ENCODE measurements at places on chromosomes 1 and 21.

DNA sequence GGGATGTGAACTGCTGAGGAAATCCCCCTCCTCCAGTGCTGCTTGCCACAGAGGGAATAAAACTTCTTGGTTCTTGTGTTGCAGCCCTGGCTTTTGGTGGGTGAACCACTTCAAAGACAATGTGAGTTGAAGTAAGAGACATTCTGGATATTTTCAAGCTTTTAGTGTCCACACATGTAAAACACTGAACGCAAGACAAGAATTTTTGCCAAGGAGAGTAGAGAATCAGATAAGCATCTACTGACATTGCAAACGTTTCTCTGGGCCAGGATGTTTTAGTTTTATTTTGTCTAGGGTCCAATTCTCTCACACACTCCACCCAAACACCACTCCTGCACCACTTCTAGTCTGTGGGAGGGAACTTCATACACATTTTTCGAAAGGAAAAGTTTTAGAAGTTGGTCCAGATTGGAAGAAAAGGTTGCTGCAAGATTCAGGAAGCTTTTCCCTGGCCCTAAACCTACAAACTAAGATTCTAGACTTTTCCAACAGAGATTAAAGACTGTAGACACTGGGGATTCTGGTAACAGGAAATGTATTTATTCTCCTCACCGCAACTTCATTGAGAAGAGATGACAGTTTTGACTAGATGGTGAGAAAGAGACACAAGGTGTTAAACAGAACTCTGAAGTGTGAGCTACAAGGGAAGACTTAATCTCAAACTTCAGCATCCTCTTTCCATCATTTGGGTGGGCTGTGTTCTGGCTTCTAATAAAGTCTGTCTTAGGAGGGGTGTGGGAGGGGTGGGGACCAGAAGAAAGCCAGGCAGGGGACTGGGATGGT lies 16.1 kb downstream of the FASLG start:
- DNase-seq = no peak

DNA sequence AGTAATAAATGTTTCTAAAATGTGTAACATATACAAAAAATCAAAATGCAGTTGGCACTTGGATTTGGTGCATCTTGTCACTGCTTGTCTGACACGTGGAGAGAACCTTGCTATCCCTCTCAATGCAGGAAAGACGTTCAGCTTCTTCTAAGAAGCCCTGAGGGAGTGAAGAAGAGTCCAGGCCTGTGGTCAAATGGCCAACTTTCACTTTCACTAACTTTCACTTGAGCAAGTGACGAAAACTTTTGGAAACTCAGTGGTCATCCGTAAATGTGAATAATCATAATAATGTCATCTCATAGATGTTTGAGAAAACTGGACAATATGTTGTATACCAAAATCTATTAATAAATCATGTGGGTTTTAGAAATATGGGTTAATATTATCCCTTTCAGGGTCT lies 61.9 kb downstream of the ERG start:
- no peak for DNase-seq

GRCh38 chr1:150917387-150917786 lies 8.8 kb upstream of the SETDB1 start:
- DNase-seq = no peak

GRCh38 chr1:152141971-152142584 lies 16.9 kb downstream of the RPTN start:
- no peak for DNase-seq

DNA sequence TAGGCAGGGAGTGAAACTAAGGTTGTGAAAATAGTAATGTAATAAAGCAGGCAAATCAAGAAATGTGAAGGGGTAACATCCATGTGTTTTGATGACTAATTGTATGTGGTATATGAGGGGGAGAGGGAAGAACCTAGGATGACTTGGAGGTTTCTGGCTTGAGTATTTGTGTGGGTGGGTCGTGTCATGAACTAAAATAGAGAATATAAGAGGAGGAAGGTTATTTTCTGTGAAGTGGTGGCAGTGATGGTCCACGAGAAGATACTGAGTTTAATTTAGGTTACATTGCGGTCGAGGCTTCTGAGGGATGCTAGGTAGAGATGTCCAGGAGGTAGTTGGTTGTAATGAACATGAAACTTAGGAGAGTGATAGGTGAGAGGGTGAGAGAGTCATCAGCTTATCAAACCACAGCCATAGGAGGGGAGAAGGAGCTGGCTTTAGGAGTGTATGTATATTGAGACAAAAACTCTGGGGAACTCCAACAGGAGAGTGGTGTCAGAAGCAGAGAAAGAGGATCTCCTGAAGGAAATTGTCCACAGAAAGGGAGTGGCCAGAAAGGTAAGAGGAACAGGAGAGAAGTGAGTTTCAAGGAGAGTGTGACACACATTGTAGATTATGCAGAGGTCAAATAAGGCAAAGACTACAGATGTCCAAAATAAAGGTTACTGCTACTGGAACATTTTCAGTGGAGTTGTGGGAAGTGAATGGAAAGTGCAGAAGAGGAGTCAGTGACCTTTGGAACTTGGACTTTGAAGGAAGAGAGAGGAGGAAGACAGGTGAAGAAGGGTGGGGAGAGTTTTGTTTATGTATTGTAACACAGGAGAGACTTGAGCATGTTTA lies 89.0 kb upstream of the MACF1 start:
- no peak for DNase-seq

DNA sequence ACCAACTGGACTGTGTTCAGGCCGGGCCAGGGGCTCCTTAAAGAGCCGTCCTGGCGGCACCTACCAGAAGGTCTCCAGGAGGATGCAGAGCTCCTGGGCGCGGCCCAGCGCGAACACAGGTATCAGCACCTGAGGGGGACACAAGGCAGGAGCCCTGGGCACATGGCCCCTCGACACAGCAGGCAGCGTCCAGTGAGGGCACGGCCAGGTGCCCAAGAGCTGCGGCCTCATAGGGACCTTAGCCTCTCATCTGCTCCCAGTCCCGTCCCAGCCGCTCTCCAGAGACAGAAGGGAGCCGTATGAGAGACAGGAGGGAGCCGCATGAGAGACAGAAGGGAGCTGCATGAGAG lies 5.8 kb downstream of the PUSL1 start:
- no peak for DNase-seq

GRCh38 chr1:69433073-69433472 lies 134.6 kb upstream of the LRRC7 start:
- no peak for DNase-seq

- no peak for DNase-seq
Measured at GRCh38 chr1:184424945-184425344, 38.1 kb downstream of the C1orf21 start.

DNA sequence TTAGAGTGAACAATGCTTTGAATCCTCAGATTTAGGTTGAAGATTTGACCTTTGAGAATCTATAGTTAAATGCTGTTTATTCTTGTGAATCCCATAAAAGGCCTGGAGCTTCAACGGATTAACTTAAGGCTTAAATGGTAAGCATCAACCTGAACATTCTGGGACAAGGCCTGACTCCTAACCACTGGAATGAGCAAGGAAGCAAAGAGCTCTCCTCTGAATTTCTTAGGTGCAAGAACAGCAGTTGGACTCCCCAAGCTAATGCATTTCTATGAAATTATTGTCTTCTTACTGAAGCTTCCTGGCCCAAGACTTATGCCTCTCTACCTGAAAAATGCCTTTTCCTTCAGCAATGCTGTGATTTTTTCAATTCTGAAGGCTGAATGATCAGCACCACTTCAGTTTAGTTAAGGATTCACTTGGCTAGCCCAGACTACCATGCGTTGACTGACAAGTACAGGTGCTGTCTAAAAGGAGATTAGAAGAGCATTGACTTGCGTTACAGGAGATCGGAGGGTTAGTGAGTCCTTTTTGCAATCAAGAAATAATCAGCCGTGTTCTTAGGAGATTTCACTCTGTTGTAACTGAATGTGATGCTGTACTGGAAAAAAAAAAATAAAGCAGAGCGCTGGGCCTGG lies 178.5 kb downstream of the ZC3H11B start:
- no peak for DNase-seq

GRCh38 chr1:226628612-226629155 lies 80.1 kb downstream of the STUM start:
- no peak for DNase-seq

GRCh38 chr1:171486048-171486519 lies 754 bp downstream of the PRRC2C start:
- DNase-seq = no peak

DNA sequence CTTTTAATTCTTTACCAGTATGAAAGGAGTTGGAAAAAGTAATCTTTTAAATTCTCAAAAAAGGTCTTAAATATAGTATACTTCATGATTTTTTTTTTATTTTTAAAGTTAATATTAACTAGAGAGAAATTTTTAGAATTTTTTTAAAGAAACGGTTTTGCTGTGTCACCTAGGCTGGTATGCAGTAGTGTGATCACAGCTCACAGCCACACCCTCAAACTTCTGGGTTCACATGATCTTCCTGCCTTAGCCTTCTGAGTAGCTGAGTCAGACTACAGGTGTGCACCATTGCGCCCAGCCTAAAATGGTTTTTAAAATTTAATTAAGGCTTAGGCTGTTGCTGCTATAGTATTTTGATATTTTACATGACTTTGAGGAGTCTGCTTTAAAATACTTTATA lies 52.4 kb downstream of the TLCD4 start:
- DNase-seq = no peak

DNA sequence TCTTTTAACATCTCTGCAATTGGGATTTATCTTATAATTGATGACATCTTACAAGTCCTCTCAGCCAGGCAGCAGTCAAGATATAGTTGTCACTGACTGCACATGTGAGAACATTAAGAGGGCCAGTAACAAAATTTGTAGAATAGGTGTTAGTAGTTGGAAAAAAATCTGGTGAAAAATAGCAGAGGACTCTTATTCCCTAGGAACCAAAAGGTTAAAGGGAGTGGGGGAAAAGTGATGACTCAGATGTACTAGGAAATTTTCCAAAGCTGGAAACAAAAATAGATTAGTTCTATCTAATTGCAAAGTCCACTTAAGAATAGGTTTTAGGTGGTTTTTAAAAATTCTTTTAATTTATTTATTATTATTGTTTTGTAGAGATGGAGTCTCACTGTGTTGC lies 3.6 kb downstream of the NUP210L start:
- DNase-seq = no peak

- no peak for DNase-seq
Measured at GRCh38 chr1:172930142-172930541, 120.6 kb downstream of the TNFSF18 start.

DNA sequence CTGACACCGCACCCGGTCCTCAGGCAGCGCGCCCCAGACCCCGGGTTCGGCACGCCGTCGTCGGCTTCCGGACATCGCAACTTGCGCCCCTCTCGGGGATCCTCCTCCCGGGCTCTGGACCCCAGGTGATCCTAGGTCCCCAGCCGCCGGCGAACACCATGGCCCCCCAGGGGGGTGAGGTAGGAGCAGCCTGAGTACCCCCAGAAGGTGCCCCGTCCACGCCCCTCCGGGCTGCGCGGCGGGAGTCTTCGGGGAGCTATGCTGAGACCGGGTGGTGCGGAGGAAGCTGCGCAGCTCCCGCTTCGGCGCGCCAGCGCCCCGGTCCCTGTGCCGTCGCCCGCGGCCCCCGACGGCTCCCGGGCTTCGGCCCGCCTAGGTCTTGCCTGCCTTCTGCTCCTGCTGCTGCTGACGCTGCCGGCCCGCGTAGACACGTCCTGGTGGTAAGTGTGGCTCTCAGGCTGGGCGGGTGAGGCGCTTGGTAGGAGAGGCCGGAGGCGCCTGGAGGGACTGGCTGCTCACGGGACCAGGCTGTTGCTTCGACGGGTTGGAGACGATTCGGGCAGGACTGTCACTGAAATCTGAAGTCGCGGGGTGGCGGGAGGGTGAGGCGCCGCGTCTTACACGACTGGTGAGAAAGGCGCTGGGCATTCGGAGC lies 367 bp downstream of the WNT2B start:
- DNase-seq = no peak

DNA sequence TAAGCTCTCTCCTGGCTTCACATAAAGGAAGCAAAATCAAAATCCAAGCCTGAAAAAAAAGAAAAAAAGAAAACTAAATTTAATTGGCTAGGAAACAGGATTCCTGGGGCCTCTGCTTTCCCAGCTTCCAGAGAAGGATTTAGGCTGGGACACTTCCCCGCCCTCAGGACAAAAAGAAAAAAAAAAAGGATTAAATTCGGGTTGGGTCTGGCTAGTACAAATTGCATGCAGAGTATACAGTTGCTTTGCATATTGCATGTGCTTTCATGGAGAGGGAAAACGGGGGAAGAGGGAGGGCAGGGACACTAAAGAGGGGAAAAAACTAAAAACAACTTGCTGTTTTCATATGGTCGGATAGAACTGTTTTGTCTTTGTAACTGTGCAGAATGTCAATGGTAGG lies 42.7 kb downstream of the OLIG1 start:
- no peak for DNase-seq

- DNase-seq = no peak
Measured at GRCh38 chr1:24084050-24084449, 27.9 kb downstream of the MYOM3 start.

DNA sequence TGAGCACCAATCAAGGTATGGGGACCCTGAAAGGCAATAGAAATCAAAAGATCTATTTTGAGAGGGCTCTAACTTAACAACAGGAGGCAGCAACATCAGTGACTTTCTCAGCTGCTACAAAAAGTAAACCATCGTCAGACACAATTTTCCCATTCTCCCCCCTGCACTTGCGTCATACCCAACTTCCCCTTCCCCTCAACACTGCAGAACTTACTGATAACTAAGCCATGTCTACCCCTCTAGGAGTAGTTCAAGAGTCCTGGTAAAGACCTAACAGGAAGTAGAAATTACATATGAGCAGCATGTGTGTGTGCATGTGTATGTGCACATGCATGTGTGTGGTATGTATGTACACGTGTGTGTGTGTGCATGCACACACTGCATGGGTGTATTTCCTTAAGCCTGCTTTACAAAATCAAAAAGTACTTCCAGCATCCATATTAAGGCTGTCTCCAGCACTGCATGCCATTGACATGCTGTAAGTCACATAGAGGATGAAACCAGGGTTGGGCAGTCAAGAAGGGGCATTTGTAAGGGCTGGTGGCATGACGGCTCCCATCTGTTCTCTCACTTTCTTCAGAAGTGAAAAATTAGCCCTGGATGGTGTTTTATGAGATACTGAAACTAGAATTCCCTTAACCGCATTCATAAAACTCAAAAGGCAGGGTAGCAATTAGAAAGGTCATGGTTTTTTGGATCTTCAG lies 460.1 kb upstream of the RUNX1 start:
- no peak for DNase-seq

GRCh38 chr1:156487862-156488261 lies 12.7 kb downstream of the MEF2D start:
- no peak for DNase-seq

DNA sequence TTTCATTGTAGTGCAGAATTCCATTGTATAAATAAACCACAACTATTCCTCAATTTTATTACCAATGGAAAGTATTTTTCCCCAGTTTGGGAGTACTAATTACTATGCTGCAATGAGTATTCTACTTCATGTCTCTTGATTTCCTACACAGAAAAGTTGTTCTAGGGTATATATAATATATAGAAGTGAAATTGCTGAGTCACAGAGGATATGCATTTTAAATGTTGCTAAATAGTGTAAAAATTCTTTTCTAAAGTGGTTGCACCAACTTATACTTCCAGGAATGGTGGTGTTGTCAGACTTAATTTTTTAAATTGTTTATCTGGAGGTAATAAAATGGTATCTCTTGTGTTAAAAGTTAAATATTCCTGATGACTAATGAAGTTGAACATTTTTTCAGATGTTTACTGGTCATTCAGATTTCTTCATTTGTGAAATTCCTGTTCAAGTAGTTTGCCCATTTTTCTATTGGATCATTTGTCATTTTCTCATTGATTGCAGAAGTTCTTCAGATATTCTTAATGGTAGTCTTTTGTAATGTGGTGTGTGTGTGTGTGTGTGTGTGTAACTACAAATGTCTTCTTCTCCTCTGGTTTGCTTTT lies 19.1 kb upstream of the MYOG start:
- no peak for DNase-seq

GRCh38 chr1:29256979-29257804 lies 20.9 kb downstream of the PTPRU start:
- DNase-seq = no peak
